ENCODE measurements at places on chromosomes 3 and 15.

DNA sequence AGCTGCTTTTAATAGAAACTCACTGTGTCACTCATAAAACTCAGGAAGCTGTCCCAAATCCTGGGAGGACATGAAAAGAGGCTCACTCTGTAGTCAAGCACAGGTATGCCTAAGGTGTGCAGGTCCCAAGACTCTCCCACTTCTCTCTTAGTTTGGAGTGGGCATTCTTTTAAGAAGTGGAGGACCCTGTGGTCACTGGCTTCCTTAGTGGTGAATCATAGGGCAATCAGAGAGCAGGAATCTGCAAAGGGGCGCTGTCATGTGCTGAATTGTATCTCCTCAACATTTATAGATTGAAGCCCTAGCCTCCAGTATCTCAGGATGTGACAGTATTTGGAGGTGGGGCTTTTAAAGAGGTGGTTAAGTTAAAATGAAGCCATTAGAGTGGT, 47.2 kb upstream of the ZBTB38 start:
- no peak for DNase-seq

DNA sequence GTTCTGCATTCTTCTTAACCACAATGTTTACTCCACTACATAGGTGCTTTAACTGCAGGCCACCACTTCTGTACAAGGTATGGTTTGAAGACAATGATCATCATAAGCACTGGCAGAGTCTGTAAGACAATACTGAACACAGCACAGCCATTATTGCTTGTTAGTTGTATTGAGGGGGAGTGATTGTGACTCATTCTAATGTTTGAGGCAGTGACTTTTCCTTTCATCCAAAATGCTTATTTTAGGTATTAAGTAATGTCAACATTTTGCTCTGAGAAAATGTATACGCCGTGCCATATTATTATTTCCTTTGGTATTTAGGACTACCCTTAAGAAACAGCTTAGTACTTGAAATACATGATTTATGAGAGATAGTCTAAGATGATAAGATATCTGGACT, 618.2 kb upstream of the ZNF717 start:
- DNase-seq = no peak

- DNase-seq = no peak
Observed at GRCh38 chr3:146343551-146343950, 92.6 kb upstream of the PLSCR4 start.

- no peak for DNase-seq
Observed at GRCh38 chr3:76551739-76552138, 488.2 kb upstream of the ROBO2 start.

DNA sequence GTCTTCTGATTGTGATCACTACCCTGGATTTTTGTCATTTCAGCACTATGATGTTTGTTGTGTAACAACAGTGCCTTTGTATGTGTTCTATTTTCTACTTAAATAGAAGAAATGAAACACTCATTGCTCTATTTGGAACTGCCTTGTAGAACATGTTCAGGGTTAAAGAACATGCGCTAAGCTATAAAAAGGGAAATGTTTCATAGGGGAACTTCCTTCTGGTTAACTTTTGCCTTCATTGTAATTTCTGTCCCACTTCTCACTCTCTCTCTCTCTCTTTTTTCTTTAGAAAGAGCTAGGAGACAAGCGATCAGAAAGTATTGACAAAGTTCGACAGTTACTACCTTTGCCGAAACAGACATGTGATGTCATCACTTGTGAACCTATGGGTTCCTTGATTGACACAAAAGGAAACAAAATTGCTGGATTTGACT, at the start of gene P2RY12:
P2RY12 (minus strand) TSS at position 13 of the 434 bp plus-strand sequence. CDS start 45,908 bp downstream, outside the sequence.
- no peak for DNase-seq

DNA sequence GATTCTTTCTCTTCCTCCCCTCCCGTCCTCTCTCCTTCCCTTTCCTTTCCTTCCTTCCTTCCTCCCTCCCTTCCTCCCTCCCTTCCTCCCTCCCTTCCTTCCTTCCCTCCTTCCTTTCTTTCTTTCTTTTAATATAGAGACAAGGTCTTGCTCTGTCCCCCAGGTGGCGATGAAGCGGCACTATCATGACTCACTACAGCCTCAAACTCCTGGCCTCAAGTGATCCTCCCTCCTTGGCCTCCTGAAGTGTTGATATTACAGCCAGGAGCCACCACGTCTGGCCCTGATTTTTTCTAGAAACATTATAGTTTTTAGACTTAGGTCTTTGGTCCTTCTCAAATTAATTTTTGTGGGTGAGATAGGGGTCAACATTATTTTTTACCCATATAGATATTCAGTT, 15.5 kb downstream of the GRM2 start:
- no peak for DNase-seq

DNA sequence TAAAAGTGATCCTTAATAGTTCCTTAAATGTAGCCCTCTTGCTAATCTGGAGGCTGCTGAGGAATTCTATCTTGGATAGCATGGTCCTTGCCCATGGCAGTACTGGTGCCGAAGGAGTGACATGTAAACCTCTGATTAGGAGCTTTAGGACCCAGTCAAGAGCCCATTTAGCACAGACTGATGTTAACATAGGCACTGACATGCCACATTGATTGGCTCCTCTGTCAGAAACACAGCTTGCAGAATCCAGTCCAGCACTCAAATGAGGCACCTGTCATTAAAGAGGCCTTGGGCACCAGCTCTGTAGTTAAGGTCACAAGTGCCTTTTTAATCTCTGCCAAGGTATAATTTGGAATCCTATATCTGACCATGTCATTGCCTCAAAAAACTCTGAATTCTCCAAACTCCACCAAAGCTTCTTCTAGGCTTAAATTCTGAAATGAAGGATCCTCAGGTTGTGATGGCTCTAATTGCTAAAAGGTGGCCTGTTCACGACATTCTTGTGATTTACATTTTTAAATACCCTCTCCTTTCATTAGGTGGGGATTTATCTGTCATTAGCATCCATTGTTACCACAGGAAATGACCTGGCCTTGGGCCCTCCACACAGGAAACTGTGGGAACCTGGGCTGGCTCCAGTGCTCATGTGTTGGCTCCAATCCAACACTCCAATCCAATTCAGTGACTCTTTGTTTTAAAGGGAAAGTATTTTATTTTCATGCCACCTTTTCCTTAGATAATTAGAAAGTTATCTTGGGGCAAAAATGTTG, 57.3 kb upstream of the RNF7 start:
- no peak for DNase-seq

DNA sequence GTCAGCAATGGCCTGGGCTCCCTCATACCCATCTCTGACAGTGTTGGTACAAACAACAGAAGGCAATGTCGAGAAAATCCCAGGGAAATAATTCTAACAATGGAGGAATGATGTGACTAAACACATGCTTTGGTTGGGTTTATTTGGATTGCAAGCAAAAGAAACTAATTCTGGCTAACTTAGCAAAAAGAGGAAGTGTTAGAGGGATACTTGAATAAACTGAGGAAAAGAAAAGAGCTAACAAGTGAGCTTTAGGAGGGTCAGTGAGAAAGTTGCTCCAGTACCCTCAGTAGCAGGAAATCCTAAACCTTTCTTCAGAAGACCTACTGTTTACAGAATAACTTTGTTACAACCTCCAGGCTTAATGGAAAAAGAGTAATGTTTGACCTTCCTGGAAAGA, 264.6 kb upstream of the WNT5A start:
- no peak for DNase-seq

DNA sequence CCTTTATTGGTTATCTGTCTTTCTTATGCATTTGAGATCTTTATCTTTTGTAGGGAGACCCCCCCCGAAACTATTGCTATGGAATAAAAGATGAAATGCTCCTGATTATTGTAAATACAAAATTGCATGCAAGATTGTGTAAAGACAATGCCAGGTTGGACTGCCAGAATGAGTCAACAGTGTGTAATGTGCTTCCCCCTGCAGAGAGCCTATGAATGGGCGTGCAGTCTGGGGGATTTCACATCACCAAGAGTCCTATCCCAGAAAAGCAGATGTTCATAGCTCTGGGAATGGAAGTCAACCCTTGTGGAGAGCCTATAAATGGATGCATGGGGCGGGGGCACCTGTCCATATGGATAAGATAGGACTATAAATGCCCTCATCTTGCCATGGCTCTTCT, 584.3 kb downstream of the NSUN3 start:
- DNase-seq = no peak

GRCh38 chr3:70740872-70741271, 428.4 kb upstream of the MDFIC2 start:
- no peak for DNase-seq

DNA sequence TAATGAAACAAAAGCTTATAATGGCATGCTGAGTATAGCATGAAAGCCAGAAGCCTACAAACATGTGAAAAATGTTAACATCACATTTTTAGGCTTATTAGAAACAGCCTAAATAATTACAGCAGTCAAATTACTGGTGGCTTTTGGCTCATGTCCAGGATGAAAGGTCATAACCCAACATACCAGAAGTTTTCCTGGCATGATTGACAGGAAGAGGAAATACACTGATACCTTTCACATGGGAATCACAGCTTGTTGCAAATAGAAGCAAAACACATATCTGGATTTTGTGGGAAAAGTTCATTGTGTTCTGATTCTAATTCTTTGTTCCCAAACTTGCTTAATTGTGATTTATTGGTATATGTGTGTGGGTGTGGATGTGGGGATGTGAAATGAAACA, 393.5 kb upstream of the ARRDC4 start:
- peak; percentile 56 for DNase-seq

- DNase-seq = no peak
Observed at GRCh38 chr3:56064684-56065083, 403.6 kb downstream of the ERC2 start.

DNA sequence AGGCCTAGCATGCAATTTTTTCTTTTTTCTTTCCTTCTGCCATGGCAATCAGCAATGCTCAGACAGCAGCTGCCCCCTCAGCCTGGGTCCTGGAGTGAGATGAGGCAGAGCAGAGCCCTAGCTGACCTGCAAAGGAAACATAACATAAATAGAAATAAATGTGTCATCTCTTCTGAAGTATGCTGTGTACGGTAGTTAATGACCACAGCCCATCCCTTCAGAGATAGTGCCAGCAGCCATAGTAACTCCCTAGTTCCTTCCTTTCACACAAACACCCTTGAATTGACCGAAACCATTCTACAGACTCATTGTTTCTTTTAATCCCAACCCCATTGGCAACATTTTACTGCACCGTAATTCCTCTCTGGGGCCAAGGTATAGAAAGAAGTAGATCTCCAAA, 8.4 kb upstream of the CD47 start:
- no peak for DNase-seq

GRCh38 chr3:43923104-43923882, 232.6 kb downstream of the ABHD5 start:
- DNase-seq = no peak

GRCh38 chr3:69472093-69472492, 86.2 kb upstream of the FRMD4B start:
- DNase-seq = no peak

DNA sequence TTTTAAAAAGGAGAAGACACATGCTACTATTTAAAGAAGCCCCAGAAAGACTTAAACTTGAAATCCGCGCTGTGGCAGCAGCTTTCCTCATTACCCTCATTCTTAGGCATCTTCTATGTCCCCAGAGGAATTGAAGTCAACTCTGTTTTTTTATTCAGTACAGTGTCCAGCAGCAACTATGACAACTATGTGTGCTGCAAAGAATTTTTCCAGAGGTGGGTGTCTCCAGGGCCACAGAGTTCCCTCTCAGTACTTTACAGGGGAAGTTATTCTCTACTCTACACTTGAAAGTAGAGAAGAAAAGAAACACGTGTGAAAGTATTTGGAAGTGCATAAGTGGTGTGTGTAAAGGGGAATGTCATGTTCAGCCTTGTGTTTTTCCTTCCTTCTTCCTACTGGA, 32.0 kb downstream of the GATM start:
- no peak for DNase-seq

DNA sequence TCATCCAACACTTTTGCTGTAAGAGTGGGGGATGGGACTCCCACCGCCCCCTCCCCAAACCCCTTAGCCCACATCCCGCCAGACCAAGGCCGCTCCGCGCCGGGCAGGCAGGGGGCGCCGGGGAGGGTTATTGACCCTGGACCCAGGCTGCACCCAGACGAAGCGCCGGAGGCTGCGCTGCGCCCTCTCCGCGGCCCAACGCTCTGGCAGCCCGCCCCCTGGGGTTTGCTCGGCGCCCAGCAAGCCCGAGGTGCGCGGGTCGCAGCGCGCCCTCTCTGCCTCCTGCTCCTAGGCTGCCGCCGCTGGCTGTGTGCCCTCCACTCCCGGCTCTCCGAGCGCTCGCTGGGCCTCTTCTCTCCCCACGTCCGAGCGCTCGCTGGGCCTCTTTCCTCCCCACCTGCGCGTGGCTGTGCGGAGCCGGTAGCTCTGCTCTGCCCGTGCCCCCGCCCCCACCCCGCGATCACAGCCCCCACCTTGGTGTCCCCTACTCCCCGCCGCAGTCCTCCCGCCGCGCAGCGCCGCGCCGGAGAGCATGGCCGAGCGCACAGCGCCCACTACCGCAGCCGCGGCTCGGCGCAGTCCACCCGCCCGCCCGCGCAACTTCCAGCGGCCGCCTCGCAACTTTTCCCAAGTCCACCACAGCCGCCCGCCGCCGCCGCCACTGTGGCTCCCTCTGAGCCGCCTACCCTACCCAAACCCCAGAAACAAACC, 1.2 kb downstream of the MECOM start:
- DNase-seq = peak; percentile 91

GRCh38 chr3:119669906-119670570, 7.2 kb downstream of the COX17 start:
- no peak for DNase-seq

- DNase-seq = no peak
Observed at GRCh38 chr15:97470417-97470816, 490.1 kb upstream of the ARRDC4 start.

DNA sequence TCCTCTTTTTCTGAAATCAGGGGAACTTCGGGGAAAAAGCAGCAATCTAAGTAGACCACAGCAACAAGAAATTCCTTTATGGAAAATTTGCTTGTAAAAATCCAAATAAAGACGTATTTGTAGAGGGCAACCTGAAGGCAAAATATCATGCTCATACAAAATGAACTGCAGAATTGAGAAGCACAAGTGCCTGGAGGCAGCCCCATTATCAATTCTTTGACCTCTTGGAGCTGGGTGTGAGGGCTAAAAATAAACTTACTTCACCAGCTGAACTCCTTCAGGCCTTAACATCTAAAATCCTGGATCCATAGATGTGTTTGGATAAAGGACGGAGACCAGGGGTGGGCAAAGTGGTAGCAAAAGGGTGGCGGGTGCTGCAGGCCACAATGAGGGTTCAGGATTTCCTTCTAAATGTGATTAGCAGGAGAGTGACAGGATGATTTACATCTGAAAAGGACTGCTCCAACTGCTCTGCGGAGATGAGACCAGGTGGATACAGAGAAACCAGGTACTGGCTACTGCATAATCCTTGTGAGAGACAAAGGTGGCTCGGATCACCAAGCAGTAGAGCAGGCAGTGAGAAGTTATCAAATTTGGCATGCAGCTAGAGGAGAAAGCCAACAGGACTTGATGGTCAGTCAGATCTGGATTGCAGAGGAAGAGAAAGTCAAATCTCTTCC, 81.7 kb upstream of the TJP1 start:
- no peak for DNase-seq

- DNase-seq = peak; percentile 71
Observed at GRCh38 chr3:101850246-101851051, 1.1 kb downstream of the NFKBIZ start.

DNA sequence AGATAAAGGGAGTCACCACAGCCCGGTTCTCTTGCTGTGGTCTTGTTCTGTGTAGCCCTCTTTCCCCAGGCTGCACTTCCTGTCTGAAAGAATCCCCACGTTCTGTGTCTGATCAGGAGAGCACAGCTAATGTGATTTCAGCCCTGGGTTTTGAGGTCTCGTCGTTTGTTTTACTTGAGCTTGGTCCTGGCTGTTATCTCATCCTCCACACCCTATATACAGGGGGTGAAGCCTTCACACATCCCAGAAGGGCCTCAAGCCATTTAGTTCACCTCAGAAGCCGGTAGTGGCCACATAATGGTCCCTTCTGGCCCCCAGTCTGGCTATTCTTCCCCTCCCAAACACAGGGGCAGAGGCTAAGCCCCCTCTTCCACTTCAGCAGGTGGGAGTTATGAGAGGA, 115.6 kb downstream of the PDE8A start:
- no peak for DNase-seq

All from eye (tissue), 1 donor.